Prostate gland (tissue), 2 donors: ENCODE measurements at places on chromosomes 5 and 9. TPM values are rescaled to one million over a fixed set of nuclear protein-coding genes. Genes with fewer than 3 reads are reported as not detected.

The MARCOL gene
- not detected for total RNA-seq

The PLPP7 gene
- 2.0 TPM for total RNA-seq

The TCOF1 gene
- total RNA-seq: 28.9 TPM

The IFNB1 gene
- total RNA-seq: not detected

DNA sequence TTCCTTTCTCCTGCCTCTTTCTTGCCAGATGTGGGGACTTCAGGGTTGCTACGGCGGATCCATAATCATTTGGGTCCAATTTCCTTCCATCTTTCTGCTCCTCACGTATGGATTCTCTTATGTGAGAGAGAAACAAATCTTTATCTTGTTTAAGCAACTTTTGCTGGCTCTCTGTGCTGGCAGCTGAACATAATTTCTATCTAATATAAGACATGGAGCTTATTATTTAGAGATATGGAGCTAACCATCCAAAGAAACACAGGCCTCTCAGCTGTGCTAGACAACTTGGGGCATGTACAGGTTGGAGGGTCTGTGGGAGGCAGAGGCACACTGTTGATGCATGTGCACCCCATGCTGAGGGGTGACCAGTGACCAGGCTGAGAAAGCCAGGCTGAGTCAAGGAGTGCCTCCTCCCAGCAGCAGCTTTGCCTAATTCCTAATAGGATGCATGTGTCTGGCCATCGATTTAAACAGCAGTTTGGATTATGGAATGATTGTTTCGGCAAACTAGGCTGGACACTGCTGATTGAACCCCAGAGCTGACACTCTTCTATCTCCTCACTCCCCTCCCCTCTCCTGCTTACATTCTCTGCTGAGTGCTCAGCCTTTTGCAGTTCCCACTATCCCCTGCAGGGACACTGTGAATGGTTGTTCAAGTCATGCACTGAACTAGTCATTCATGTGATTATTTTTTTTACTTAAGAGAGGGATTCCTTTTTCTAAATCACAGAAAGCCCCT lies 195.8 kb downstream of the ERCC6L2 start:
- peaks cover 19% of the 10 kb centered on the region for H3K4me1 ChIP-seq
- H3K4me3 ChIP-seq: no peak overlapping the region
- no peaks in the 10 kb centered on the region for H3K36me3 ChIP-seq
- H3K27ac ChIP-seq: no peak overlapping the region
- no peaks in the 10 kb centered on the region for H3K27me3 ChIP-seq

DNA sequence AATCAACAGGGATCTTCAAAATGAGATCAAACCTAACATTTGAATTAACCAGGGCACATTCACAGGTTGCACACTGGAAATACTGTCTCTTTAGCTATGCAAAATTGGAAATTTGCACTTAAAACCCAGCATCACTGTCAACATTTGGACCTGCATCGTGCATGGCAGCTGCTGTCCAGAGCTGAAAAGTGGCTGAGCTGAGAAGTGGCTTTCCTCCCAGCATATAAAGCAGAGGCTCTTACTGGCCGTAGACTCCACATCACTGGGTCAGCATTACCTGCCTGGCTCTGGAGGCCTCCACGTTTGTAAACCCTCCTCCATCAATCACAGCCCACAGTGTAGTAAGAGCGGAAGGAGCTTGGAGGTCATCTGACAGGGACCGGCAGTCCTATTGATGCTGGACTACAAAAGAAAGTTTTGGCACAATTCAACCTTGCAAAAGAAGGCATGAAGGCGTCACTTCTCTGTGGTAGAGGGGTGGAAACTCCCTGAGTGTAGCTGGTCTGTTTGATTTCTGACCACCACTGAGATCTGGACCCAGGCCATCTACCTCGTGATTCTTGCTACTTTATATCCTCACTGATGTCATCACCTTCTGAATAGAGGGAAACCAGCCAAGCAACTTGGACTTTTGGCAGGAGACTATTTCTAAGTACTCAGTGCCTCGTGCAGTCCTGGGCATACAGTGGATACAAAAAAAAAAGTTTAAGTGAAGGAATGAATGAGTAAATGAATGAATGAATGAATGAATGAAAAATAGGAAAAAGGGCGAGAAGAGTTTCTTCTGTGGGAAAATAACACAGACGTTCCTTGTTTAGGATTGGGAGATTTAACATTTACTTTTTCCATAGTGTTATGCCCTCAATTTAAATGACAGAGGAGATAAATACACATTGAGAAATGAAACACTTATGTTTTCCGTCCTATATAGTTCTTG lies 14.8 kb downstream of the RASEF start:
- no peaks in the 10 kb centered on the region for H3K36me3 ChIP-seq
- no peaks in the 10 kb centered on the region for H3K27me3 ChIP-seq
- peak; percentile 48 for DNase-seq
- no peak overlapping the region for H3K4me3 ChIP-seq
- H3K27ac ChIP-seq: no peak overlapping the region

DNA sequence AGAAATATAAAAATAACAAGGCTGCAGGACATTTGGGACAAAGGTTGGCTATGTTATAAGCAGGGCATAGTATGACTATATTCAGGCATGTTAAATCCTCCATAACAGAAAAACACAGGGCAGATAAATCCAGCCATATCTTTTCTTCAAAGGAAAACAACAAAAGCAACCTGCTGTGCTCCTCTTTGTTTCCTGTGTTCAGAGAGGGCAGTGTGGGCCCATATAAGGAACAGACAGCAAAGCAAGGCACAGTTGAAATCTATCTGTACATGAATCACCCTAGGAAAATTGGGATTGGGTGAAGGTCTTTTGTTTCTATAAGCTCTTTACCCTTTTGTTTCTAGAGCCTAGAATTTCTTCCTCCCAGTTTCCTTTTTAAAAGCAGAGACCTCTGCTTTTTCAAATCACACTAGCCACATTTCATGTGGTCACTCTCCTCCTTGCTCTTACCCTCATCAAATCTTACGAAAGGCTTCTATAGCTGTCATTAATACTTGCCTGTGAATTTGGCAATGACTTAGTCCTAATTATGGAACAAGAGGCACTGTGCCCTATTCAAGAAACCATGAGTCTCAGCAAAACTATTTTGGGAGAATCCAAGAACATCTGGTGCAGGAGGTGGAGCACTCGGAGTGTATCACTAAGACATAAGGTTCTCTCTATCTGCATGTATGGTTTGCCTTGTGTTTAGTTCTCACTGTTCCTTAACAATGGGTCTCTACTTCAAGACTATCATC lies 1.8 kb downstream of the GZMA start:
- no peaks in the 10 kb centered on the region for H3K27me3 ChIP-seq
- H3K36me3 ChIP-seq: no peaks in the 10 kb centered on the region
- no peaks in the 10 kb centered on the region for H3K4me1 ChIP-seq
- H3K4me3 ChIP-seq: no peak overlapping the region
- DNase-seq: no peak
- H3K27ac ChIP-seq: no peak overlapping the region

DNA sequence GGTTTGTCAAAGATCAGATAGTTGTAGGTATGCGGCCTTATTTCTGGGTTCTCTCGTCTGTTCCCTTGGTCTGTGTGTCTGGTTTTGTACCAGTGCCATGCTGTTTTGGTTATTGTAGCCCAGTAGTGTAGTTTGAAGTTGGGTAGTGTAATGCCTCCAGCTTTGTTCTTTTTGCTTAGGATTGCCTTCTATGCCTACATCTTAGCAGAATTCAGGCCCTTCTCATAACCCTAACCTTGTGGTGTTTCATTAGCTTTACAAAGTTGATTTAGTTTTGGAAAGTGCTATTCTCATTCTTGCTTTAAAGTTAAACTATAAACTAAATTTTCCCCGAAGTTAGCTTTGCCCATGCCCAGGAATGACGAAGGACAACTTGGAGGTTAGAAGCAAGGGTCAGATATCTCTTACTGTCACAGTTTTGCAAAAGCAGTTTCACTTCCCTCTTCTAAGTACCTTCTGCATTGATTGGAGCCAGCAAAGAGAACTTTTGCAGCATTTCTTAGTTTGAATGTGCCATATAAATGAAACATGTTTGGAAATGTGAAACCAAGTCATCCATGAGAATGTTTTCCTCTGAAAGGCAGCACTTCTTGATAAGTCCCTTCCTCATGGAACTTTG lies 274.3 kb upstream of the DMRT1 start:
- no peak for DNase-seq
- H3K27me3 ChIP-seq: no peaks in the 10 kb centered on the region
- no peaks in the 10 kb centered on the region for H3K36me3 ChIP-seq
- no peak overlapping the region for H3K27ac ChIP-seq
- H3K4me1 ChIP-seq: no peaks in the 10 kb centered on the region

- H3K4me3 ChIP-seq: peak overlapping the region; percentile 51
- no peak for DNase-seq
These were observed 1.8 kb upstream of the TLE4 start for GRCh38 chr9:79569814-79570447.

DNA sequence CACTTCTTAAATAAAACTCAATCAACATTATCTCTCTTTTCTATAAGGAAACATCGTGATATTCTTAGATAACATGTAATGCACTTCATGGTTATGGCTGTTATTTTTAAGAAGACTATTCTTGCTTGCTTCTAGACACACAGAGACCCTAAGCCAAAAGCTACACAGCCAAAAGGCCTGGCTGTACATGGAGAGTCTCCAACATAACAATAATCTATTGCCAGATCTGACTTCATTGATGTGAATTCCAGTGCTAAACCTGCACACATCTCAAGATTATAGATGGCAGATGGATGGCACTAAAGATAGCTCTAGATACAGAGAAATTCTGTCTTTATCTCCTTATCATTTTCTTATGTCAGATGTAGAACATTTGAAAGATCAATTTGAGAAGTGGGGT lies 811.6 kb upstream of the ZNF608 start:
- no peak overlapping the region for H3K4me3 ChIP-seq
- H3K36me3 ChIP-seq: no peaks in the 10 kb centered on the region
- no peaks in the 10 kb centered on the region for H3K27me3 ChIP-seq
- DNase-seq: no peak

- H3K4me3 ChIP-seq: no peak overlapping the region
- no peaks in the 10 kb centered on the region for H3K36me3 ChIP-seq
- H3K27ac ChIP-seq: no peak overlapping the region
- DNase-seq: no peak
- no peaks in the 10 kb centered on the region for H3K4me1 ChIP-seq
- no peaks in the 10 kb centered on the region for H3K27me3 ChIP-seq
These were observed 27.6 kb upstream of the CCDC112 start for GRCh38 chr5:115324021-115324420.

- no peak for DNase-seq
- no peak overlapping the region for H3K4me3 ChIP-seq
- H3K27me3 ChIP-seq: no peaks in the 10 kb centered on the region
- no peaks in the 10 kb centered on the region for H3K4me1 ChIP-seq
- H3K36me3 ChIP-seq: no peaks in the 10 kb centered on the region
These were observed 324.5 kb downstream of the SLIT3 start for GRCh38 chr5:168976311-168976970.

GRCh38 chr5:20105915-20106314 lies 117.9 kb upstream of the CDH18 start:
- H3K4me3 ChIP-seq: no peak overlapping the region
- no peak overlapping the region for H3K27ac ChIP-seq
- no peaks in the 10 kb centered on the region for H3K4me1 ChIP-seq
- H3K36me3 ChIP-seq: no peaks in the 10 kb centered on the region
- no peak for DNase-seq

GRCh38 chr5:116518423-116518822 lies 56.2 kb downstream of the SEMA6A start:
- H3K27ac ChIP-seq: no peak overlapping the region
- no peak for DNase-seq
- H3K4me3 ChIP-seq: no peak overlapping the region

DNA sequence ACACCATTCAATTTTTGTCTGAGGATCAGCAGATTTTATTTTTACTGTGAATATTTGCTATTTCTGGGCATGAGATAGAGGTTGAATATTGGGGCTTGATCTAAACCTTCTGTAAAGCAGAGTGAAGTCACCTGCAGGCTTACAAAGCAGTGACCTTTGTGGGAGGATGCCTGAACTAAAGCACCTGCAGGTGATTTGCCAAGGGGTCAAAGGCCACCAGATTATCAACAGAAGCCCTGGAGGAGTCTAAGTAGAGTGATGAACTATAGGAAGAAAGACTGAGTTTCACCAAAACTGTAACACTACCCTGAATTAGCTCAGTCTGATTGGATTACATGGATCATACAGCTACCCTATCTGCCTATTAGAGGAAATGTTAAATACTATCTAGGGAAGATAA lies 144.3 kb upstream of the PRLR start:
- H3K36me3 ChIP-seq: no peaks in the 10 kb centered on the region
- no peaks in the 10 kb centered on the region for H3K4me1 ChIP-seq
- no peaks in the 10 kb centered on the region for H3K27me3 ChIP-seq
- DNase-seq: no peak
- no peak overlapping the region for H3K27ac ChIP-seq

GRCh38 chr5:151718153-151718552 lies 31.4 kb upstream of the SPARC start:
- no peaks in the 10 kb centered on the region for H3K4me1 ChIP-seq
- no peak overlapping the region for H3K4me3 ChIP-seq
- DNase-seq: no peak

GRCh38 chr5:108730617-108731340 lies 16.9 kb upstream of the FER start:
- no peak overlapping the region for H3K27ac ChIP-seq
- no peaks in the 10 kb centered on the region for H3K36me3 ChIP-seq
- no peaks in the 10 kb centered on the region for H3K4me1 ChIP-seq
- H3K27me3 ChIP-seq: no peaks in the 10 kb centered on the region
- H3K4me3 ChIP-seq: no peak overlapping the region

- H3K27ac ChIP-seq: no peak overlapping the region
- no peak for DNase-seq
- no peaks in the 10 kb centered on the region for H3K36me3 ChIP-seq
- no peaks in the 10 kb centered on the region for H3K4me1 ChIP-seq
These were observed 21.9 kb downstream of the RFK start for GRCh38 chr9:76372336-76372735.

DNA sequence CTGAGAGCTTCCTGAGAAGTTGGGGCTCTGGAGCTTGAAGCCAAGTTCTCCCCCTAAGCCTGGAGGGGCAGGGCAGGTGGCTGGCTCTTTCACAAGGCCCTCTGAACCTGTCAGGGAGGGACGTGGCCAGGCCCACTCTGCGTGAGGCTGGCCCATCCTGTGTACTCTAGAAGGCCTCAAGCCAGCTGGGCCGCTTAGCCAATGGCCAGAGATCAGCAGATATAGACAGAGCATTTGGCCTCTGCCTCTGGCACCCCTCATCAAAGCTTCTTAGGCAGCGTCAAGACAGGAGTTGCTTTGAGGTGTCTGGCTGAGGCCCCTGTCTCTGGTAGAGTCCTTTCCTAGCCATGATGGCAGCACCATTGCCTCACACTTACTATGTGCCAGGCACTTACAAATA lies 105.6 kb downstream of the FGF18 start:
- no peak overlapping the region for H3K27ac ChIP-seq
- no peaks in the 10 kb centered on the region for H3K4me1 ChIP-seq
- no peak overlapping the region for H3K4me3 ChIP-seq
- H3K27me3 ChIP-seq: peaks cover 3% of the 10 kb centered on the region

GRCh38 chr5:43195670-43196265 lies 3.7 kb downstream of the NIM1K start:
- no peaks in the 10 kb centered on the region for H3K36me3 ChIP-seq
- no peak overlapping the region for H3K4me3 ChIP-seq
- no peaks in the 10 kb centered on the region for H3K27me3 ChIP-seq
- DNase-seq: no peak
